ENCODE measurements at places on chromosomes 2 and 18.

DNA sequence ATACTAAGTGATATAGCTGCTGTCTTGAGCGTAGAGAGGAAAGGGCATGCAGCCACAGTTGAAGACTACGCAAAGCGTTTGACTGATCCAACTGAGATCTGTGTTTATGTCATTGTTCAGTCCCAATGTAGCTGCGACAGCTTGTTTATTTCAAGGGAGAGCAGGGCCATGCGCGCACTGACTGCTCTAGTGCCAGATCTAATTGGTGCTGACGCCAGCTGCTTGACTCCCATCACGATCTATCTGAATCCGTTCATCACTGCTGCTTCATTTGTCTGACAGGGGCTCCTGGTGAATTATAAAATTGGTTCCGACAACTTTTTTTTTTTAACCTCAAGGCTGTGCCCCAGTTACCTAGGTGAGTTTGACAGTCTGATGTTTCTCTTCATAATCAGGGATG is 75.7 kb downstream of the CHST9 start:
- DNase-seq: no peak

GRCh38 chr2:60507211-60507965 is 46.1 kb downstream of the BCL11A start:
- DNase-seq: no peak

DNA sequence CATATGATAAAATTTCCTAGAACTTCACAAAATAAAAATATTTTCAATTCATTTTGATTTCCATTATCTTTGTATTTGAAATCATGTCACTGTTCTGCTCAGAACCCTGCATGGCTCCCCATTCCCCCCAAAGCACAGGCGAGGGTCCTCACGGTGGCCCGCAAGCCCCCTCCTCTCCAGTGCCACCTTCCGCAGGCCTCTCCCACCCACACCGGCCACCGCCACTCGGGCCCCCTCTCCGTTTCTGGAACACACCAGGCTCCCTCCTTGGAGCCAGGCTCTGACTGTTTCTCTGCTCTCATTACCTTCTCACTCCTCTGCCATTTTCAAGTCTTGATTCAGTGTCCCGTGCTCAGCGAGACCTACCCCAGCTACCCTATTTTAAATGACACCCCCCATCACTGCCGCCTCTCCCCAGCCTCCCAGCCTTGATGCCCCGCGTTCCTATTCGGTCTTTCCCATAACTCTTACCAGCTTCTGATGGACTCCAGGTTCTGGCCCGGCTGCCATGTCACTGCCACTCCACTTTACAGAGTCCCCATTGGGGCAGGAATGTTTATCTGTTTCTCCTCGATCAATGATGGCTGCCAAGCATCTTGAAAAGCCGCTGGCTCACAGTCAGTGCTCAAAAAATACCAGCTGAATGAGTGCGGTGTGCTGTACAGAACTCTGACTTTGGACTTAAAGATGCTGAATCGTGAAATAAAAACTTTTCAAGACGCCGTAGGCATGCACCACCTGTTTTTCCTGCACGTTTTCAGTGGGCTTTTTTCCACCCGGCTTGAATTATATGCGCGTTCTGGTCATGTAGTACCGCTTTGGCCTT is 201.0 kb downstream of the GBX2 start:
- DNase-seq: no peak

GRCh38 chr2:26487192-26487591 is 9.3 kb upstream of the OTOF start:
- no peak for DNase-seq

- DNase-seq: no peak
These were observed 63.9 kb downstream of the ALPK2 start for GRCh38 chr18:58565021-58565420.

- DNase-seq: no peak
These were observed 36.6 kb downstream of the KIDINS220 start for GRCh38 chr2:8800821-8801220.

- no peak for DNase-seq
These were observed 468.3 kb downstream of the EIPR1 start for GRCh38 chr2:2909086-2910035.

DNA sequence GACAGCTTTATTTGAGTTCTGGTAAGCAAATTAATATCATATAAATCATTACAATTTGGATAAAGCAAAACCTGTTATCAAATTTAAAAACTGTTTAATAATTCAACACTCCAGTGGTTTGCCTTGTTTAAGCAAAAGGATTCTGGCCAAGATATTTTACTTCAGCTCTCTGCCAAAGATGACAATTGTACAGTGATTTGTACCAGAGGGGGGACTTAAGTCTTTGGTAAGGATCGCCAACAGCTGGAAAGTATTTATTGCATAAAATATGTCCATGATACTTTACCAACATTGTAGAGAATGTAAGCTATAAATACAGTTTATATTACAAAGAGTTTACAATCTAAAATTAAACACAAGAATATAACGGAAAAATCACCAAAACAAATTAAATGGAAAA is 13.8 kb downstream of the PREPL start:
- DNase-seq: no peak

DNA sequence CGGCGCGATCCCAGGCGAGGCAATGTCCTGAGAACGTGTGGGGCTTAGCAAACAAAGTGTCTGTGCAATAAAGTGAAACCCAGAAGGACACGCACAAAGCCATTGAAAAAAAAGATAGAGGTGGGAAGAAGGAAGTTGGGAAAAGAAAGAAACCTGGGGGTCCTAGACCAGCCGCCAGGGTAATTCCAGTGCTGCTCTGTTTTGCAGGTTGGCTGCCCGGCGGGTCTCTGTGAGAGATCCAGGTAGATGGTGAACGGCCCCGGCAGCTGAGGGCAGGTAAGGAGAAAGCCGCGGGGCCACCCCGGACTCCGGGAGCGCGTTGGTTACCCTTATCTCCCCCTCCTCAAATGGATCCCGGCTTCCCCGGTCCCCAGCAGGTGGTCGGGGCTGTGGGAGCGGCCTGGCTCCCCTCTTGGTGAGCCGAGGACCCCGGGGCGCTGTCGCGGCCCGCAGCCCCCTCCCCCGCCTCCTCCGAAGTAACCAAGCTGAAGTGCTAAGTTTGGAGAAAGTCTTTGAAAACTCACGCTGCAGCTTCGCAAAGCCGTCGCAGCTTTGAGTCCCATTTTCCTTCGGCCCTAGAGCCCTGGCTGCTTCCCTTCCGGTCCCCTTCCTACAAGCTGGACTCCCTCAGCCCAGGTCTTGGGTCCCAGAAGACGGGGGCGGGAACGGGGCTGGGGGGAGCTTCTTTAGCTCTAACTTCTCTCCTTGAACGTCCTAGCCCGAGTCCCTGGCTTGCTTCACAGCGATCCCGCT is 588 bp downstream of the OTX1 start:
- no peak for DNase-seq

GRCh38 chr2:237943395-237944094 is 23.3 kb upstream of the UBE2F start:
- DNase-seq: no peak

DNA sequence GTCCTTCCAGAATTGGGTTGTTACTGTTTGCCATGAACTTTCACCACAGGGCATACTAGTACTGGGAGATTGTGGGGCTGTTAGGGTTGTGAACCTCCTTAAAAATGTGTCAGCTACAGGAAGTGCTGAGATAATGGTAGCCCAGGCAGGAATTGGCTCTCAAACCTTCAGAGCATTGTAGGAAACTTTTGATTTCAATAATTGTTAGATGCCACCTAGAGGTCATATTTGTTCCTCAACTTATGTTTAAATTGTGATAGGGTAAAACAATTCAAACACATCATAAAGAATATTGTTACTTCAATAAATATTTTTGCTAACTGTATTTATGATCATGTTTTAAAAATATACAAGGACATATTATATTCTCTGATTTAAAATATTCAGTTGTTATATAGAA is 594.6 kb downstream of the ADCYAP1 start:
- DNase-seq: no peak

GRCh38 chr2:48131539-48132270 is 225.4 kb upstream of the FBXO11 start:
- DNase-seq: no peak

DNA sequence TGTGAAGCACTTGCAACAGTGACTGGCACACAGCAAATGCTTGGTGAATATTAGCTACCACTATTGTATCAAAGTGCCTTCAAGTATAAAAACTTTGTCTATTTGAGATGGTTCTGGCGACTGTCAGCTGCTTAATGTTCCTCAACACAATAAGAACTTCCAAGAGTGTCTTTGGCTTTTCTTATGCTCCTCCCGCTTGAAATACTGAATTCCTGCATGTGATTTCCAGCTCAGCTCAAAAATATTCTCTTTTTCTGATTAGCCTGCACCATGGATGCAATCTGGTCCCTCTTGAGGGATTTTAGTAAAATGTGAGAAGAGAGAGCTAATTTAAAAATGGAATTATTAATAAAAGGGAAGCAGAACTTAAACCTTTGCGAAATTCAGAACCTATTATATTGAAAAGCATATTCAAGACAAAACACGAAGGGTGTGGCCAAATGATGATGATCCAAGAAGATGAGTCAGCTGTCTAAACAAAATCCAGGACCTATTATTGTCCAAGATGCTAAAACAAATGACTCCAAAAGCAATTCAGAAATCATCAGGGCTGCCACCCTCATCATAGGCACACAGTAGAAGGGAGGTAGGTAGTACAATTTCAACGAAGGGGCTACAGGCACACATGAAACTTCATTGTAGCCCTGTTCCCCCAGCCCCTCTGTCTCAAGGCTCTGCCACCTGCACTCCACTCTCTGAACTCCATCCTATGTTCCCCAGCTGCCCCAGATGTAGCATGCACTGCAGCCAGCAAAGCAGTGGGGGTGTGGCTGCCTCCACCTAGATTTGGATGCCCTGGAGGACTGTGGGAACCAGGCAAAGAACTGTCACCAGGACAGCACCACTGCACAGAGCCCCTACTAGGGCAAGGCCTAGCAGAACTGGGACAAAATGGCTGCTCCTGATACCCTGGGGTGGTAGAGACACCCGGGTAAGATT is 190.1 kb downstream of the ZNF385B start:
- no peak for DNase-seq

DNA sequence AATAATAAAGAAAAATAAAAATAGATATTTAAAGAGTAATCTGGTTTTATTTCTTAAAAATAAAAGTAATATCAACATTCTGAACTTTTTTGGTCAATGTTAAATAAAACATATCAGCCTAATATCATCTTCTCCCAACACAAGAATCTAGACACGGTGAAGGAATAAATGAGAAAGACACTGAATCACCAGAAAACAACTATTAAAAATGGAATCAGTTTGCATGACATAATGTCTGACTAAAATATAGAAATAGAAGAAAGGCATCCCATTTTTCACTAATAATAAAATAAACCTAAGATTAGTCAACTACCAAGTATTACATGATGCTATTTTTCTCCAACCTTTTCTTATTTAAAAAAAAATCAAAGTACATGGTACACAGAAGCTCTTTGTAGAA is 30.8 kb upstream of the TNFAIP6 start:
- DNase-seq: no peak

GRCh38 chr2:229970406-229970805 is 48.1 kb downstream of the FBXO36 start:
- no peak for DNase-seq

DNA sequence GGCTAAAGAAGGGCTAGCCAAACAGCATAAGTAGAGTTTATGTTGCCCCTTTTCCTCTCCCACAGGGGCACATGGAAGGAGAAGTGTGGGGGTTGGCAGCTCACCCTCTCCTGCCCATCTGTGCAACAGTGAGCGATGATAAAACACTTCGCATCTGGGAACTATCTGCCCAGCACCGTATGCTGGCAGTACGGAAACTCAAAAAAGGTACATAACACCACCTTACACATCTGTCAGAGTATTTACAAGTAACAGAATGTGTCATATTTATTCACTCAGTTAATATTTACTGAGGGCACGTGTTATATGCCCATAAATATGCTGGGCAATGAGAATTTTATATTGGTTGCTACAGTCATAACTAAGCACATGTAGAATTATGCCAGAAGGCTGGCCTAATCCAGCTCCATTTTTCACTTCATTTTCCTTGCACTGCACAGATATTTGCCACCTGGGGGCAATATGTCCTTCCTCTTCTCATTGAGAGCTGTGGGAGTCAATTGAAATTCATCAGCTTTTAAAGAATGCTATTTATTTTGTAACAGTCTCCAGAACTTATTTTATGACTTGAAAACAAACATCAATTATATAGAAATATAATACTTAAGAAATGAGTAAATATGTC is 150.6 kb downstream of the RTN4 start:
- peak; percentile 9 for DNase-seq

DNA sequence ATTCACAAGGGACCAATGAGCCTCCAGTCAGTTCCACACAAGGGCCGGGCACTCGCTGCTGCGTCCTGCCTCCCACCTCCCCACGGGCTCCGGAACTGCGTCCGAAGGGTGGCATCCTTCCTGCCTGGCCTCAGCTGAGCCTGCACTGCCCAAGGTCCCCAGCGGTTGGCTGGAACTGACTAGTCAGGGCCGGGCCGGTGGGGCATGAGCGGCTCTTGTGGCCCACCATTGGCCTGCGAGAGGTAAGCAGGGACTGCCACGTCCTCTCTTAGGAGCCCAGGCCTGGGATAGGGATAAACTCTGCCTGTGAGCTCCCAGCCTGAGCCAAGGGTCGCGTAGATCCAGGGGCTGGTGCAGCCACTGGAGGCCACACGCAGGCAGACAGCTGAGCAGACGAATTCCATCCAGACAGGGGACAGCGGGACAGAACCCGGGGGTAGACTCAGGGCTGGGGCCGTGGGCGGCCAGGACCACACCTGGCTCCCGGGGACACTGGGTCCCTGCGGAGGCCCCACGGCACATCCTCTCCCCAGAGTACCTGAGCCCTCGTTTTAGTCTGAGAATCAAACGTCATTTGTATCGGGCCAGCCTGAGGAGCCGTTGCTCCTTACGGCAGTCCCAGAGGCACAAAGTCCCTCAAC is 148.4 kb downstream of the ZNF516 start:
- no peak for DNase-seq

GRCh38 chr2:217740756-217741155 is 262.0 kb downstream of the TNS1 start:
- DNase-seq: no peak

- no peak for DNase-seq
These were observed 921 bp downstream of the PLB1 start for GRCh38 chr2:28496781-28497180.

DNA sequence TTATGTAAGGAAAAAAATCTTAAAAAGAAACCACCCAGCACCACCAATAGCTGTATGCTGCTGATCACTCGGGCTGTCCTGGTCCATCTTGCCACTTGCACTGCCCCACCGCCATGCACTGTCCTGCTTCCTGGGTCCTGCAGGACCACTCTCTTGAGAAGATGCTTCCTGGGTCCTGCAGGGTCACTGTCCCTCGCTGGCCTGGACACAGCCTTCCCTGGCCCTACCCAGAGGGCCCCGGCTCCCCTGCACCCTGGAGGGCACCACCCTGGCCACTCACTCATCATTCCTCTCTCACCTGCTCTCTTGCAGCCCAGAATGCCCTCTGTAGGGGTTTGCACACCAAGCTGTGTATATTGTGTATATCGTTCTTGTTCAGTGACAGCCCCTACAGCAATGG is 2.4 kb upstream of the OTOS start:
- no peak for DNase-seq

GRCh38 chr2:69939722-69940121 is 21.7 kb downstream of the ASPRV1 start:
- no peak for DNase-seq

GRCh38 chr2:202610380-202610779 is 24.4 kb upstream of the FAM117B start:
- no peak for DNase-seq

- DNase-seq: no peak
These were observed 70.5 kb upstream of the ZNF516 start for GRCh38 chr18:76565238-76566173.
